ENCODE measurements at places on chromosomes 5 and 9.

DNA sequence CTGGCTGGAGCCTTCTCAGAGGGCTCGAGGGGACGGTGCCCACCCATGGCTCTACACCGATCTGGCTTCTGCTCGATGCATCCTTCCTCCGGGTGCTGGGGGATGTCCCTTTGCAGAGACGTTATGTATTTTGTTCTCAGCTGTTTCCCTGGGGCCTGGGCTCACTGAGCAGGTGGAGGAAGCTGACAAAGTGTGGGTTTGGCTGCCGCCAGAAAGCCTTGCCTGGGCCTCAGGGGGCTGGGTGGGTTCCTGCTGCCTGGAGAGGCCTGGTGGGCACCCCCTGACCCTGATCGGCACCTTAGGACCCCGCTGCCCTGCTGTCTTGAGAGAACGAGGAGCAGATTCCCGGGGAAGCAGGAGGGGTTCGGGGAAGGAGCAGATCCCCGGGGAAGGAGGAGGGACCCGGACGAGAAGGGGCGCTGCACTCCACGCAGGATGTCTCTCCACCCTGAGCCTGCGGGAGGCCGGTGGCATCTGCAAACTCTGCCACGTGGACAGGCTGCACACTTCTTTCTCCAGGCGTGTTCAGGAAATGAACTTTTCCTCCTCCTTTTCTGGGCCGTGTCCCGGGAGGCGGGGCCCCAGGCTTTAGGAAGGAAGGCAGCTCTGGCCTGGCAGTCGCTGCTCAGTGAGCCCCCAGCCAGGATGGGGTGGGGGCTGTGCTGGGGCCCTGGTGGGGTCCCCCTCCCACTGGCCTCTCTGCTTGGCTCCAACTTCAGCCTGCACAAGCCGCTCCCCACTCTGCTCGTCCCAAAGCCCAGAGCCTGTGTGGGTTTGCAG is 148.9 kb downstream of the RXRA start:
- no peak for DNase-seq

DNA sequence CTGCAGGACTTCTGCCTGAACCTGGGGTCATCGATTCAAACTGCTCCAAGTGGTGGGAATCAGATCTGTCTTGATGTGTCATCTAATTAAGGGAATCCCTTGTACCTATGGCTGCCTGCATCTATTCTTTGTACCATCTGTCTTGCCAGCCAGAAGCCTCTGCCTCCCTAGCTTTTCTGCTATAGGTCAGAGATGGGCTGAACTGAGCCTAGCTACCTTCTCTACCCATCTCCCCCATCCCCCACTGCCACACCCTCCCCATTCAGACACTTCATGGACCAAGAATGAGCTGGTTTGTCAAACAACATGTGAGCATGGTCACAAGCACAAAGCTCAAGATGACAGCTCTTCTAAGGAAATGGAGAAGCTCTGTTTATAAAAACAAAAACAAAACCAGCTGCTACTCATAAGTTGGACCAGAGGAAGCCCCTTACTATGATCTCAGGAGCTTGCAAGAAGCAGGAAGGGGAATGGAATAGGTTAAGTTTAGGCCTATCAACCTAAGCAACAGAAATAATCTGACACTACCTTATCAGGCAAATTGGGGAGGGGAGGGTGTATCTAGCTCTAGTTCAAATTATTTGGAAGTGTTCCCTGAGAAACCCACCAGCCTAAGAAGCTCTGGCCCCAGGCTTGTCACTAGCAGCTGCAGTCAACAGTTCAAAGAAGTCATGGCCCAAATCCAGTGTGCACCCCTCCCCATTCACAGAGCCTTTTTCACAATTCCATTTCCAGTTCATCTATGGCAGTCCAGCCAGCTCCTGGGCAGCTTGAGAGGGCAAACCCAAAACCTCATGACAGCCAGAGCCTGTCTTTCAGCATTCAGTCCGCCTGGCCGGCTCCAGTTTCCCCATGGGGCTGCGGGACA is 29.9 kb downstream of the SKP1 start:
- no peak for DNase-seq

GRCh38 chr5:66113160-66113559 is 30.9 kb upstream of the SREK1 start:
- no peak for DNase-seq

GRCh38 chr9:13049223-13049622 is 230.3 kb downstream of the MPDZ start:
- DNase-seq: no peak

GRCh38 chr9:122807271-122807900 is 7.5 kb downstream of the OR1K1 start:
- DNase-seq: no peak

Data from NCI-H187 (cell line).